ENCODE measurements at places on chromosomes 11 and 22. TPM values are rescaled to one million over a fixed set of nuclear protein-coding genes. Genes with fewer than 3 reads are reported as not detected.

DNA sequence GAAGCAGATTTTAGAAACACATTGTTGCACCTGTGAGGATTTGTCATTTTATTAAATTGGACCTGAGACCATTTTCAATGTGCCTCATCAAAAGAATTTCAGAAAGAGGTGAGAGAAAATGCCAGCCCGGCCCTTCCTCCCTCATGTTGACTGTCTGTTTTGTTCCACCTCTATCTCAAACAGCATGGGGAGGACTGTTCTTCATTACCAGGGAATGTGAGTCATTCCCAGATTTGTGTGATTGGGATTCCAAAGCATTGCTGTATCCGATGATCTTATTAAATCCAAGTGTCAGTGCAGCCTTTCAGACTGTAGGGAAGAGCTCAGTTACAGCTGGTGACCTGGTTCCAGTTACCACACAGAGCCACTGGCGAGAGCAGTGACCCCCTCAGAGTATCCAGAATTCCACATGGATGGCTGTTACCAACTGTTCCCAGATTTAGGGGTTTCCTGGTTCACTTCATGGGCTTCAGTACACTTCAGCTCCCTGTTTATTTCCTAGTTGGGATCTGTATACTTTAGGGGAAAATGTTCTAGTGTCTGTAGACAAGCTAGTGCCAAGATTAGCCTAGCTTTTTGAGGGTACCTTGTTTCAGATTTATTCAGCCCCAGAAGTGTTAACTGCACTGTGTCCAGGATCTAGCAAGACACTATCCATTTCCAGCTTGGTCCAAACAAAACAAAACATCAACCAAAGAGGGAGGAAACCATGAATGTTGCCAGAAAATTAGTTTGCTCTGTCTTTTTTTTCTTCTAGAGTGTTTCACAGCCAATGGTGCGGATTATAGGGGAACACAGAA is 20.9 kb downstream of the KREMEN1 start:
- no peak for DNase-seq

DNA sequence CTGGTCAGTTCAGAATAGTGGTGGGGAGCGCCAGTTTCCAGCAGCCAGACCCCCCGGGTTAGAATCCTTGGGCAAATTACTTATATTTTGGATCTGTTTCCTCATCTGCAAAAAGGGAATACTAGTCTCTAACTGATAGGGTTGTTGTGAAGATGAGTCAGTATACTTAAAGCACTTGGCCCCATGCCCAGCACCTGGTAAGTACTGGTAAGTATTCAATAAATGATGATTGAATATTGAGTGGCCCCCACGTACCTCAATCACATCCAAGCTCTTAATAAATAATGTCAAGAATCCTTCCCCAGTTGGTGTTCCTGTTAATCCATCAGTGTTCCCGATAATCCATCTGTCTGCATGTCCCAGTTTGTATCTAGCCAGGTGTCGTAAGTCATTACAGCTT is 12.1 kb downstream of the ACP2 start:
- DNase-seq, result no peak

DNA sequence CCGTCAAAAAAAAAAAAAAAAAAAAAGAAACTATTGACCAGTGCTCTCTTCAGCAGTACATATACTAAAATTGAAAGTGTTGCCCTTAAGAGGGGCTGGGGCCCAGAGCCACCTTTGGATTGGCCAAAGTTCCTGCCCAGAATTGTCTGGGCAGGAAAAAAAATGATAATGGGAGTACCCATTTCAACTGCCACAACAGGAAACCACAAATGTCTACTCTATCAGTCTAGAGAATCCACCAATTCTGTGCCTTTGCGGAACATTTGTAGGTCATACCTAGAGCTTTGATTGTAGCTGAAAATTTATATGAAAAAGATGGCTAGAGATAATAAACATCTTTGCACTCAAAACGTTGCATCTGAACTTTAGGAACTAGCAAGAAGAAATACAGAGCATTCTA is 69.4 kb downstream of the FAM76B start:
- DNase-seq, result no peak

- no peak for DNase-seq
Observed at GRCh38 chr22:28015676-28016601, 96.9 kb upstream of the PITPNB start.

GRCh38 chr22:25726241-25726640 is 15.7 kb upstream of the MYO18B start:
- no peak for DNase-seq

The CASP4 gene
- 75.1 TPM for polyA plus RNA-seq

Data from naive thymus-derived CD4-positive, alpha-beta T cell (primary cell).